H7 (cell line): ENCODE measurements at places on chromosomes 4 and X. TPM values are rescaled to one million over a fixed set of nuclear protein-coding genes. Genes with fewer than 3 reads are reported as not detected.

DNA sequence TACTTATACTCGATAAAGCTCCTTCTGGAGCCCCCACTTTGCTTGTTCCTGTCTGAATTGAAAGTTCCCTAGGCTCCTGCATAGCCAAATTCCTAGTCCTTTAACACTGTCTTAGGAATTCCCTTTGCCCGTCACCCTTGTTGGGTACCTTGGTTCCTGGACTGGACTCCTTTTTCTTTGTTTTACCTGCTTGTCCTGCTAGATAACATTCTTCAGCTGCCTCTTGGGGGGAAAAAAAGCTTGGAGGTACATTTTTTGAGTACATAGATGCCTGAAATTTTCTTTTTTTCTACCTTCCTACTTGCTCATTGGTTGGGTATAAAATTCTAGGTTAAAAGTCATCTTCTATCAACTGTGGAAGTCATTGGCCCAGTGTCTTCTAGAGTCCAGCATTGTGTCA is 154.8 kb upstream of the RAPGEF2 start:
- DNase-seq = no peak

- no peak for DNase-seq
These were observed 117.2 kb downstream of the KDM6A start for GRCh38 chrX:44989995-44990770.

CDKL2 gene
- total RNA-seq = 0.18 and 0.28 TPM in 2 replicates

MAGEB10 gene
- total RNA-seq = not detected in 2 replicates

VEGFC gene
- total RNA-seq = 0.59 and 0.89 TPM in 2 replicates

SSX4 gene
- 0.07 and 0.26 TPM in 2 replicates for total RNA-seq
